T-helper 1 cell (primary cell): ENCODE measurements at places on chromosomes 7 and 10.

- no peak for DNase-seq
Observed at GRCh38 chr10:11238893-11239292, 221.2 kb downstream of the CELF2 start.

- no peak for DNase-seq
Observed at GRCh38 chr10:132102071-132102716, 36.4 kb downstream of the JAKMIP3 start.

- no peak for DNase-seq
Observed at GRCh38 chr7:115135769-115136410, 214.0 kb downstream of the MDFIC start.

GRCh38 chr7:140417456-140418155, 13.7 kb downstream of the RAB19 start:
- no peak for DNase-seq

- no peak for DNase-seq
Observed at GRCh38 chr10:29841724-29842649, 207.2 kb upstream of the SVIL start.

- DNase-seq: no peak
Observed at GRCh38 chr10:86104156-86104555, 262.4 kb downstream of the GRID1 start.

DNA sequence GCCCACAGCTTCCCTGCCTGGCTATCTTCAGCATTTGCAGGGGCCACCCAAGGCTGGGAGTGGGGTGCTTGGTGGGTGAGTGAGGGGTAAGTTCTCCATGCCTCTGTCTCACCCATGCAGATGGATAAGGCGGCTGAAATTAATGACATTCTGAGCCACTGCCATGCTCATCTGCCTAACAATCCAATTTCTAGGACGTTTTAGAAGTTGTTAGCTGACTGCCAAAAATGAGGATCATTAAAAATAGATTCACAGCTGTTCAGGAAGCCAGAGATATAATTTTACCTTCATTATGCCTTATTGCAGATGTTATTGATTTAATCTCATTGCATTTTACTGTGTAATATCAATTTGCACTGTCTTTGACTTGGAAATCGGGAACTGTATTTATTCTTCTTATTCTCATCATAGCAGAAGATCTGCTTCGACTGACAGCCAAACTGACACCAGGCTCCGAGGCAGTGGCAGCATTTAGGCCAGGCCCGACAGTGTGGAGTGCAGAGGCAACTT, 334.4 kb upstream of the NPVF start:
- DNase-seq: no peak

DNA sequence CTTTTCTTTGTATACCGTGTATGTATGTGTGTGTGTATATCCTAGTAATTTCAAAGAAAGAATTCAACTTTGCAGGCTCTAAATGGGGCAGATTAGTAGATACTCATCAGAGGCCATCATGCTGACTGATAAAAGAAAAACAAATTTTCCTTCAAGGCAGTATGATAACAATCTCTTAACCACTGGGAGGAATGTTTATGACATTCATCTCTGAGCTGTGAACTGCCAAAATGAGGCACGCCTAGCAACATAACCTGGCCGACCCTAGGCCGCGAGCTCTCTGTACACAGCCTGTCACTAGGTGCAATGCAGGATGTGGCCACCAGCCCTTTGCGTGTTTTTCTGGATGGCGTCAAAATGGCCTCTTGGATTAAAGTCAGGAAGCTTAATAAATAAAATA, 343.7 kb upstream of the GALNT17 start:
- no peak for DNase-seq

- DNase-seq: no peak
Observed at GRCh38 chr10:131129544-131129943, 182.0 kb downstream of the TCERG1L start.

- DNase-seq: no peak
Observed at GRCh38 chr7:2032876-2033407, 199.8 kb downstream of the MAD1L1 start.

DNA sequence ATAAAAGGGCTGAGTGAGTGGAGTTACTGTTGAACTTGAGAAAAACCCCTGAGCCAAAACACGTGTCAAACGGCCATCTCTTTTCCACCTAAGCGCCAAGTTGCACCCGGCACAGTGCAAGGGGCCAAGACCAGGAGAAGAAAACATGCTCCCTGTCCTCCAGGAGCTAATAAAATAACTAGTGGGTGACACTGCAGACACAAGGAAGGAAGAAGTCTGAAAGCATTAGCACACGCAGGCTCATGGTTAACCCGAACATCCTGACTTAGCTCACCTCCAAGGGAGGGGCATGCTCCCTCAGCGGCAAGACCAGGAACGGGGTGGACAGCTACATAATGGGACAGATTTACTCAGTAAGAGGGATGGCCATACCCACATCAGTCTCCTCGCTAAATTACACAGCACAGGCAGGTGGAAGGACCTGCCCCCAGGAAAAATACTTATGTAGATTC, 65.0 kb downstream of the PIP4K2A start:
- DNase-seq: no peak

- DNase-seq: no peak
Observed at GRCh38 chr7:1700536-1701333, 30.7 kb downstream of the ELFN1 start.

DNA sequence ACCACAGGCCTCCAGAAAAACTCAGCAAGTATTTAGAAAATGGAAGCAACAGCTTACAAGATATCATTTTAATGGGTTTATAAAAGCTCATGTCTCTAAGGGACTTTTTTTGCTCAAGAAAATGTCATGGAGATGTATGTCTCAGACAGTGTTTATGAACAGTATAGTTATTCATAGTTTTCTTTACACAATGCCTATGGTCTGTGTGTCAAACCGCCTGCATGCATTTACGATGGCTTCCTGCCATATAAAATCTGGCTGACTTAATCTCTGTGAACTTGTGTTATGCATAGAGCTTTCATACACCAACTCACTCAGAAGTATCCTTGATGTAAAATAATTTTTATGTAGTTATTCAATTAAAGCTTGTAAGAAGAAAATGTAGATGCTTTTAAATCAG, 1314.2 kb upstream of the LRRTM3 start:
- no peak for DNase-seq

DNA sequence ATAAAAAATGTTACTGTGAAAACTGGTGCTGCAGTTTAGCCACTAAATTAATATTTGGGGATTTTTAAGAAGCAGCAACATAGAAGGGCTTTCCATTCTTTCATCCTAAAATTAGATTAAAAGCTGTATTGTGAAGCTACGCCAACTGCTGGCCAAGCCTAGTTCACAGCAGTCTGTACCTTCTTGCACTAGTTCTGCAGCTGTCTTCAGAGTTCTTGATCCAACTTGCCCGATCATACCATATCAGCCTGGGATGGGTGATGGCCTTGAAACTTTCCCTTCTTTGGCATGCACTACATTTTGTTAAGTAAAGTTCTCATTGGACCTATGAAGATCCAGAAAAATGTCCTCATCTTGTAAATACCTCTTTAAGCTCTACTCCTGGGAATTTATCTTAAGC, 20.3 kb upstream of the PANK1 start:
- no peak for DNase-seq
